SHP77 (cell line): ENCODE measurements at places on chromosomes 12 and 14.

DNA sequence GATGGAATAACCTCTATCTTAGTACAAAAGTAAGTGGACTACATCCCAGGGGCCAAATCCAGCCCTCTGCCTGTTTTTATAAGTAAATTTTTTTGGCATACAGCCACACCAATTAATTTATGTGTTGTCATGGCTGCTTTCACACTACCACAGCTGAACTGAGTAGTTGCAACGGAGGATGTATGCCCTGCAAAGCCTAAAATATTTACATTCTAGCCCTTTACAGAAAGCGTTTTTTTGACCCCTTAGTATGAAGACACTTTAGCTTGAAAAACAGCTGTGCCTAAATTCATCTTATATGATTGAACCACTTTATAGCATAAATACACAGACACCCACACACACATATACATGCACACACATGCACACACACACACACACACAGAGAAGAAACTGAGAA is 501.6 kb downstream of the EGLN3 start:
- no peak for DNase-seq

DNA sequence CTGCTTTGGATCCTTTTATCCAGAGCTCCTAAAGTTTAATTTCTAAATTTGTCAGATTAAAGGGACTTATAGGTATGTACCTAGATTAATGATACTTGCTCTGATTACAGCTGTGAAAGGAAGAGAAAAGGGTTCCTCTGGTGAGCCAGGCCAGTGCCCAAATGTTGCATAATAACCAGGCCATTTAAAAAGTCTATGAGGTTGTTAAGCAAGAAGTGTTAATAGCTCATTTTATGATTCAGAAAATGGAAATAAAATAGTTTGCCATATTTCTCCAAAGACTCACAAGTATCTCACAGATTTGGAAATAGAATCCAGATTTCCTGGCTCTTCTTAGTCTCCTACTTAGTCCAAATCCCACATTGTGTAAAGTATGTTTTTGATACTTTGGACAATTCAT is 67.6 kb downstream of the SLC38A6 start:
- DNase-seq: no peak

DNA sequence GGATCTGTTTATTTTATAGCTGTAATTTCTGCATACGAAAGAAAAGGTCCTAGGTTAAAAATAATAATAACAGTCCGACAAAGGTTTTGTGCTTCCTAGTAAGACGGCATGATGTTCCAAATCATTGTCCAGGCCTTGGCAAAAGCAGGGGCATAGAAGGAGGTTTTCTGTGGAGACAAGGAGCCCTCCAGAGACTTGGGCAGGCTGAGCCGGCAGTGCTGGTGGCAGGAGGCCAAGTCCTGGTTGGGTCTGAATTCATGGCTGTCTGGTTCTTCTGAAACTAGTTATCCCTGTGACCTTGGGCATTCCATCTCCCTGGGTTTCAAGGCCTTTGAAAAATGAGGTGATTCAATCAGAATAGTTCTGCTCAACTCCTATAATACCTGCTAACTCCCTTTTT is 44.0 kb downstream of the KCNK13 start:
- DNase-seq: no peak

GRCh38 chr14:59221568-59221967 is 33.1 kb downstream of the DAAM1 start:
- DNase-seq: no peak

GRCh38 chr14:69424149-69424923 is 25.8 kb downstream of the SLC39A9 start:
- no peak for DNase-seq

GRCh38 chr12:12839873-12840579 is 26.9 kb downstream of the DDX47 start:
- DNase-seq: no peak

DNA sequence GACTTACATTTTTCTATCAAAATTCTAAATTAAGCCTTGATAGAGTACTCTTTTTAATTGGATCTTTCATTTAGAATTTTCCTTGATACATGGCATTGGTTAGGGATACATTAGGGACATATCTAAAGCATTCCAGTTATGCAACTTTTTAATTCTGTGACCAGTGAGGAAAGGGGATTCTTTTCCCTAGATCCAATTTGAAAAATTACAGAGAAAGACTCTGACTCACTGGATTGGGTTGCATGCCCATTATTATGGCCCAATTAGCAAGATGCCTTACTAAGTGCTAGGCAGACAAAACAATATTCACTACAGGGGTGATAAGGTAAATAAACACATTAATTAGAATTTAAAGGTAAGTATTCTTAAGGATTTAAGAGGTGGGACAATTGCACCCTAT is 5.2 kb upstream of the RAD52 start:
- DNase-seq: no peak

DNA sequence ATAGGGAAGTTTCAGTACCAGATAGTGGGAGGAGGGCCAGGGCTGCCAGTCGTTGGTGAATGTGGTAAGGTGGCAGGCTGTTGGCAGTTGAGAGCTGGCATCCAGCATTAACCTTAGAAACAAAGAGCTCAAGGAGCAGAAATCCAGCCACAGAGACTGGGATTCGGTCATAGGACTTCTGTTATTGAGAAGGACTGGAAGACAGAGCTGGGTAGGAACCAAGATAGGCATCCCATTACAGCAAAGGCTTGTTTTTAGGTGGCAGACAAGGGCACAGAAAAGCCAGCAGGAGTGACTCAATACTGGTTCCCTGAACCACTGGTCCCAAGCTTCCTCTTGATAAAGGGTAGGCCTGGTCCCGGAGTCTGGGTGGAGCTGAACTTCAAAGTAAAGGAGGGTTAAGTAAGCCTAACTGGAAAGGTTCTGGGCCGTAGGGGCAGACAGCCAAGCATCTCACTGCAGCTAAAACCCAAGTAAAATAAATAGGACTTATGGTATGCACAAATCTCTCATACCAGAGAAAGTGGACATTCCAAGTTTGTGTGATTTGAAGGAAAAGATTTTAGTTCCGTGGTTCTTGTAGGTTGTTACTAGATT is 147.9 kb downstream of the ETV6 start:
- no peak for DNase-seq

GRCh38 chr12:107612508-107612907 is 73.1 kb upstream of the PWP1 start:
- DNase-seq: no peak

DNA sequence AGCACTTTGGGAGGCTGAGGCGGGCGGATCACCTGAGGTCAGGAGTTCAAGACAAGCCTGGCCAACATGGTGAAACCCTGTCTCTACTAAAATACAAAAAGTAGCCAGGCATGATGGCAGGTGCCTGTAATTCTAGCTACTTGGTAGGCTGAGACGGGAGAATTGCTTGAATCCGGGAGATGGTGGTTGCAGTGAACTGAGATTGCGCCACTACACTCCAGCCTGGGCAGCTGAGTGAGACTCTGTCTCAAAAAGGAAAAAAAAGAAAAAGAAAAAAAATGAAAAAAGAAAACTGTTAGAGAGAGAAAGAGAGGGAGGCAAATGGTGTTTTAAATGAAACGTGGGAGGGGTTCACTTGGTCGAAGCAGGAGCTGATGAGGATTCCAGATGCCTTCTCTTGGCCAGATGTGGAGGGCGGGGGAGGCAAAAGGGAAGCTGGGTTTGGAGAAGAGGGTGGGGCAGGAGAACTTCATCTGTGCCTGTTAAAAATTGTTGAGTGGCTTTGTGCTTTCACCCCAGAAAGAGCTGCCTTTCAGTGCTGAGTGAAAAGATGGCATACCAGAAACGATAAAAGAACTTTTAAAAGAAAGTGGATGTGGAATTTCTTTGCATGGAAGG is 1.1 kb downstream of the EMP1 start:
- no peak for DNase-seq

DNA sequence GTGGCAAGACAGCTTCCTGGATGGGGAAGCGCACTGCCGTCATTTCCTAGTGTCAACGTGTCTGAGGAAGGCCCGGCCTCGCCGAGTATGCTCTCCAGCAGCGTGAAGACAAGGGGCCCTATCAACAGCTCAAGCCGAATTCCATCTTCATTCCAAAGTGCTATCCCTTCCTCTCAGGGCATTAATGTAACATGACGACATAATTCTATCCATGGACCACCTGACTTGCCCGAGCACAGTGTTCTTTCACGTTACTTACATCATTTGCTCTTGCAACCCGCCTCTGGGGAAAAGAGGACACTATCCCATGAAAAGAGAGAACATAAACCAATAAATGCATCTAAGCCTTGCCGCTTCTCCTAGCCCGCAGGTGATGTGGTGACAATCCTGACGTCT is 22.9 kb downstream of the CCDC92 start:
- DNase-seq: no peak

GRCh38 chr12:45762185-45763110 is 32.9 kb downstream of the ARID2 start:
- no peak for DNase-seq

- DNase-seq: no peak
These were observed 41.5 kb downstream of the BEST3 start for GRCh38 chr12:69657376-69658137.

DNA sequence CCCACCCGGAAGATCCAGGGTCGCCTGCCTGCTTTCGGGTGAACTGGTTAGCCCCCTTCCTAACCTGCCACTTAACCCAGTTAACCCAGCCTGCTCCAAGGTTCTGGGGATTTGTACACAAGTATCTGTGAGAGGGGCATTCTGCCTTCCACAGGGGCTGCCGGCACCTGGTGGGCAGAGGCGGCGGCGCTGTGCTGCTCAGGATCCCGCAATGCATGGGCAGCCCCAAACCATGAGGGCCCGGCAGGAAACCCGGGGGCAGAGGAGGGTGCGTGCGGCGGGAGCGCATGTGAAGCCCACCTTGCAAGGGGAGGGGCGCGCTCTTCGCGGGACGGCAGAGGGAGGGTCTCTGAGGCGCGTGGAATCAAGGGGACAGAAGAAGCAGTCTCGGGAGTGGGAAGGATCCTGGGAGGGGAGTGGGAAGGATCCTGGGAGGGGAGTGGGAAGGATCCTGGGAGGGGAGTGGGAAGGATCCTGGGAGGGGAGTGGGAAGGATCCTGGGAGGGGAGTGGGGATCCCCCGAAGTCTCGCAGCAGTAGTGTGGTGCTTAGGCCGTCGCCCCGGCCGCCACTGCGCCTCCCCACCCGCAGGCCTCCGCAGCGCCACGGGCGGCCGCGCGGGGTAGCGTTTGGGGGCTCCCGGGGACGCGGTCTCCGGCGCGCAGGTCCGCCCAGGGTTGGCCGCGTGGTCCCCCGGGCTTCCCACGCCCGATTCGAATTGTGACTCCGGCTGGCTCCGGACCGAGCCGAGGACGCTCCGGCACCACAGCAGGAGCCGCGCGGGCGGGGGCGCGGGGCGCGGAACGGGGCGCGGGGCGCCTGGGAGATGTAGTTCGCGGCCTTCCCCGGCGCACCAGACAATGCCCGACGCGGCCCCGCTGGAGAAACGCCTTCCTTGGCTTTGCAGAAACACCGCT is 4.9 kb upstream of the MTA1 start:
- DNase-seq: peak; percentile 25

DNA sequence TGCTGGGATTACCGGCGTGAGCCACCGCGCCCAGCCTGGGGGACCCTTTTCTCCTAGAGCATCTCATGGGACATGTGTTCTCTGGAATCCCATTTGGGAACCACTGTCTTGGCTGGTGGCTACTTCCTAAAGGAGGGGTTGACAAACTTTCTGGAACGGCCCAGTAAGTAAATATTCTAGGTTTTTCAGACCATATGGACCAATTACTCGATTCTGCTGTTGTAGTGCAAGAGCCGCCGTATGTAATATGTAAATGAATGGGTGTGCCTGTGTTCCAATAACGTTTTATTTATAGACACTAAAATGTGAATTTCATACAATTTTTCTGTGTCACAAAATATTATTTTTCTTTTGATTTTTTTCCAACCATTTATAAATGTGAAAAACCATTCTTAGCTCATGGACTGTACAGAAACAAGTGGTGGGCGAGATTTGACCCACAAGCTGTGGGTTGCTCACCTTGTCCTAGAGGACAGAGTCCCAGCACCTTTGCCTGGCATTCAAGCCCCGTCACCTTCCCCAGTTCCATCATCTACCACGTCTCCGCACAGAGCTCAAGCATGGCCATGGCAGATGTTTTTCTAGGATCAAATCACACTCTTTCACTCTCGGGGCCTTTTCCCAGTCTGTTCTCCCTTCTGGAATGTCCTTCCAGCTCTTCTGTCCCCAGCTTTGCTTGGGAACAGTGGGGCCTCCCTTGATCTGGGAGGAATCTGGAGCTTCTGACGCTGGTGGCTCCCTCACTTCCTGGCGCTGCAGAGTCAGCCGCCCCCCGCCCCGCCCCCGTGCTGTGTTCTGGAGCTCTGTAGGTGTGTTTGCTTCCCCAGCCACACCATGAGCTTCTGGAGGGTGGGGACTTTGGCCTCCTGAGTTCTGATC is 17.9 kb upstream of the RCOR1 start:
- DNase-seq: peak; percentile 10

- no peak for DNase-seq
These were observed 217.3 kb upstream of the TBX3 start for GRCh38 chr12:114901316-114901715.

- no peak for DNase-seq
These were observed 83.6 kb downstream of the PPFIBP1 start for GRCh38 chr12:27607591-27607990.

DNA sequence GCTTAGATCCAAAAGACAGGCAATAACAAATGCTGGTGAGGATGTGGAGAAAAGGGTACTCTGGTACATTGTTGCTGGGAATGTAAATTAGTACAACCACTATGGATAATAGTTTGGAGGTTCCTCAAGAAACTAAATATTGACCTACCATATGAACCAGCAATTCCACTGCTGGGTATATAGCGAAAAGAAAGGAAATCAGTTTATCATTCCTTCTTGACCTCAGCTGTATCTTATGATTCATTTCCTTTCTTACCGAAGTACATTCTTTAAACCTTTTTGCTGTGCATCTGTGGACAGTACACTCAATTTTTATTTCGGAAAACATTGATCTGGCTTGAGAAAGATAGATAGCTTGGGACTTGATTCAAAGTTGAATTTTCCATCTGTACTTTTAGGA is 183.2 kb upstream of the LRFN5 start:
- no peak for DNase-seq
